ENCODE measurements at places on chromosomes 1 and 21.
A peak's percentile ranks its signal among the peaks of the same experiment; 100 is the strongest.

- no peak for DNase-seq
Measured at GRCh38 chr1:177568622-177569021, 397.9 kb downstream of the BRINP2 start.

DNA sequence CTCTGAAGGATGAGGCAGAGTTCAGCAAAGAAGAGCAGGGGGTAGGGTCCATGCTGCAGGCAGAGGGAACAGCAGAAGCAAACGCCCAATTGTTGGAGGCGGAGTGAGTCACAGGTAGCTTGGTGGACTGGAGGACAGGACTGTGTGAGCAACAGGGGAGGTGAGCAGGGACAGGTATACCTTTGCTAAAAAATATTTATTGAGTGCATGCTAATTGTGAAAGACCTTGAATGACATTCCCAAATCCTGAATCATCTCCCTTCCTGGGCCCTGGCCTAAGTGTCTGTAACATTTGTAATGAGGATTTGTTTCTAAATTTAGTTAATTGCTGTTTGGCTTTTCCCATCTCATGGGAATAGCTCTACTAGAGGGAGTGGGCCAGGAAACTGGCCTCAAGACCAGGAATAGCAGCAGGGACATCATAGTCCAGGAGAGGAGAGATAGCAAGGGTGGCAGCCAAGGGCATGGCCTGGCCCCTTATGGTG is 123.7 kb downstream of the FOXD2 start:
- no peak for DNase-seq

- no peak for DNase-seq
Measured at GRCh38 chr1:63042278-63042677, 258.3 kb downstream of the ATG4C start.

- DNase-seq: no peak
Measured at GRCh38 chr1:21257431-21258135, 32.7 kb downstream of the ECE1 start.

GRCh38 chr1:31159869-31160611 is 79.6 kb downstream of the NKAIN1 start:
- no peak for DNase-seq

DNA sequence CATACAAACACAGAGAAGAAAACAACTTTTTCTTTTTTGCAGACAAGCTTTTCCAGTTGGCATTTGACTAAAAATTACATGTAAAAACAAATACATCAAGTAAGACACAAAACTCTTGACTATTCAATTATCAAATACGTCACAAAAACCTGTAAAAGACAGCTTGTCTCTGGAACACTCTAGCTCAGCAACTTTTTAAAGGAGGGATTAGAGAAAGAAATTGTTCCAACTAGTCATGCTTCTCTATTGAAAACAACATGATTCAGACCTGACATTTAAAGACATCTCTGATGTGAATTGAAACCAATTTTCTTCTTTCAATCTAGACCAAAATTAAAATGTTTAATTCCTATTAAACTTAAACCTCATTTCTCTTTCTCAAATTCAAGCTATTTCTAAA is 30.3 kb downstream of the SMYD3 start:
- no peak for DNase-seq

DNA sequence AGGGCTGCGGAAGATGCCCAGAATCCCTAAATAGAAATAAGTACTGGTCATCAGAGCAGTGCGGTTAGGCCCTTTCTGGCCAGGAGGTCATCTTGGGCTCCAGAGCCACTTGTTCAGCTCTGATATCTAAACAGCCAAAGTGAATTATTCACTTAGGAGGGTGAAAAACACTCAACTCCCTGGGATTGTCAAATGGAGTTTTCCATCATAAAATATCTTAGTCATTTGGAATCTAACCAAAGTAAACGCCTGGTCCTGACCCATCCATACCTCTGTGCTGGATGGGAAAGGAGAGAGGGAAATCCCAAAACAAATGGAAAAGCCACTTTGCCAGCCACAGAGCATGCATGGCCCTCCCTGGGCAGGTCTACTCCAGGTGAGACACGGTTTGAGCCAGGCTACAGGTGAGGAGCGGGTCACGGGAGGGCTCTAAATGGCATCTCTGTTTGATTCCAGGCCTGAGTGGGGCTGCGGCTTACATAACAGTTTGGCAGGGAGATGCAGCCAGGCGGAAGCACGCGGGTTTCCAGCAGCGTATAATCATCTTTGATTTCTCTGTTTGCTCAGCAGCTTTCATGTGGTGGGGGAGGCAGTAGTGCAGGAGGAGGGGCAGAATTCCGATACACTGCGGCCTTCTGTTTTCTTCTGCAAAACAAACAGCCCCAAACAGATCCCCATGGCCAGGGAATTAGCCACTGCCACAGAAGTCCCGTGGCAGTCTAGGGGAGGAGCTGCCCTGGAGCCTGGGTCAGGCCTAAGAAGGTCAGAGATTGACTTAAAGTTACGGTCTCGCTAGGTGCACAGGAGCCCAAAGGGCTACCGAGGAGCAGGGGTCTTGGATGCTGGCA is 59.1 kb upstream of the ZNF648 start:
- no peak for DNase-seq

GRCh38 chr1:28887419-28887834 is 26.9 kb upstream of the EPB41 start:
- DNase-seq: peak; percentile 47

DNA sequence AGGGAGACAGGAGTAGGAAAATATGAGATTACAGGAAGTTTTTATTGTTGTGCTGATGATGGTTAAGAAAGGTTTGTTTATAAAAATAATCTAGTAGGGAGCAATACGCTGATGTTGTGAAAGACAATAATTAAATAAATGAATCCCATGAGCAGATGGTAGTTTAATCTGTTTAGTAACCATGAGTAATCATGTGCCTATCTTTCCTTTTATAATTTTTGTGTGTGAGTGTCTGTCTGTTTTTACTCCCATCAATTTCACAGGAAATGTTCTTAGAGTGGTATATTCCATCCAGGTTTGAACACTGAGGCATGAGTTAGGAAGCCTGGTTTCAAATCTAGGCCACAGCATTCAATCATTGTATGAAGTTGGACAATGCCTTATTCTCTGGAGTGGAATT is 180.5 kb downstream of the OLFM3 start:
- no peak for DNase-seq

DNA sequence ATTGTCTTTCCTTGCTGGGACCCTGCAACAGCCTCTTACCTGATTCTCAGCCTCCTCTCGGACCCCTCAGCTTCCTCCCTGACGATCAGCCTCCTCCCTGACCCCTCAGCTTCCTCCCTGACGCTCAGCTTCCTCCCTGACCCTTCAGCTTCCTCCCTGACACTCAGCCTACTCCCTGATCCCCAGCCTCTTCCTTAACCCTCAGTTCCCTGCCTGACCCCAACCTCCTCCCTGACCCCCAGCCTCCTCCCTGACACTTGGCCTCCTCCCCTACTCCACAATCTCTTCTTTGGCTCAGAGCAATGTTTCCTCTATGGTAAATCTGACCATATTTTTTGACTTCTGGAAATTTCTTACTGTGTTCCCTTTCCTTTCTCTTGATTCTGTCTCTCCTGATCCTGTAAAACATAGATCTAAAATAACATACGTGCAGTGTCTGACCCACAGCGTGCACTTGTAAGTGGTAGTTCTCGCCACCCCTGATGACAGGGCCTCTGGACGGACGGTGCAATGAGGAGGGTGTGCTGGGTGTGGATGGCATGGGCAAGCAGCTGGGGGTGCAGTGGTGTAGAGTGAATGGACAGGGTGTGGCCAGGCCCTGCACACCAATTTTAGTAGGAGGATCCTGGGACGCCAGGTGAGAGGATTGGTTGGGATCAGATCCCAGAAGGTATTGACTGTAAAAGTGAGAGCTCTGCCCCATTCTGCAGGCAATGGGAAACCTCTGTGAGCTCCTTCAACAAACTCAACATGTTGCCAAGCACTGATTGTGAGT is 264.1 kb downstream of the FOXD2 start:
- DNase-seq: no peak

DNA sequence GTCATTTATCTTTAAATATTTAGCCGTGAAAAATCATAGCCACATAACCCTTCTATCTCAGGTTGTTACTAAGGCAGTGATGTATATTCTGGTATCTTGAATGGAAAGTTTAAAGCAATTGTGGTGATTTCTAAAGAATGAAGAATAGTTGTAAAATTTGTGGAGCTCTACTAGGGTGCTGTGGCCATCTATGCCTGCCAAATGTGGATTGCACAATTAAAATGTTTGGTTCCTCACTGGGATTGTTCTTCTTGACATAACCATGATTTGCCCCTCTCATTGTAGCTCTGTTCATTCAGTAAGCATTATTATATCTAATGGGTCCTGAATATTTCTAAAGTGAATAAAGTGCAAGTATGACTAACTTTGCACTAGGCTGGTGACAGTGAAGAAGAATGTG is 50.1 kb downstream of the AK4 start:
- DNase-seq: no peak

DNA sequence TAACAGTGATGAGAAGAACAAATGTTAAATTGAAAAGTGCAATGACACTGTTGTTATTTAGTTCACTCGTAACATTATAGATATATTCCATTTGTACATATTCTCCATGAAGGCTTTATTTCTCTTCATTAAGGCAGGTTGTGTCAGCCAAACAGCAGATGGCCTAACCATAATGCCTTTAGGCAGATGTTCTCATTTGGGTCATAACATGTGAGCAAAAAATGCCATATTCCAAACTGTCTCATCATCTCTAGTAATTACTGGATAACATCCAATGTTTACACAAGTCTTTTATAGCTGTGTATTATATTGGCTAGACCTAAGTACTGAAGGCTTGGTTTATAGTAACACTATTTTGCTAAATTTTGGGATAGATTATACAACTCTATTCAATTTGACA is 87.2 kb upstream of the CHODL start:
- no peak for DNase-seq

- no peak for DNase-seq
Measured at GRCh38 chr1:206895837-206896242, 1.4 kb upstream of the IL24 start.

DNA sequence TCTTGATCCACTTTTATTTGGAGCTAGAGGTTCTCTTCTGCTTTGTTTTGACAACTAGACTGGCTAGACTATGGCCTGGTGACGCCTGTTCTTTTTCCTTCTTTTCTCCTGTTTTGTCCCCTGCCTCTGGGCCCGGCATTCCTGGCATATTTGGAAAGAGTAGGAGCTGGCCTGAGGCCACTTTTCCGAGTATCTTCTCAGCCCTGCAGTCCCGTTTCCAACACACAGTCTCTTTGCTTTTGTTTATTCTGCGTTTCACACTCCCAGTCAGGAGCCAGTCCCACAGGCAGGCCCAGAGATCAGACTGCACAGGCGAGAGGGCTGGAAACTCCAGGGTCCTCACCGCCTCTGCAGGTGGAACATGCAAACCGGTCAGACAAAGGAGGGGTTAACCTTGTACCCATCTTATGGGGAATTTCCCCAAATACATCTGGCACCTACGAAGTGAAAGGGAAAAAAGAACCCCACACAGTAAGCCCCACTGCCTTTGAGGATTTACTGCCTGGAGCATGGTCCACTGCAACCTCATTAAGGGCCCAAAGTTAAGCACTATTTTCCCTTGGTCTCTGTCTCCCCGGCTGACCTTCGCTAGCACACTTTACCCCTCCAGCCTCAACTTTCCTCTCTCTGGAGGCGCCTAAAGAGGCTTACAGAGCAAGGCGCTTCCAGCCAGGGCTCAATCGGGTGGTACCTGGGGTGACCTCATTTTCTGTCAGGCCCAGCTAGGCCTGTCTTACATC is 141.1 kb downstream of the TOMM20 start:
- DNase-seq: peak; percentile 32

DNA sequence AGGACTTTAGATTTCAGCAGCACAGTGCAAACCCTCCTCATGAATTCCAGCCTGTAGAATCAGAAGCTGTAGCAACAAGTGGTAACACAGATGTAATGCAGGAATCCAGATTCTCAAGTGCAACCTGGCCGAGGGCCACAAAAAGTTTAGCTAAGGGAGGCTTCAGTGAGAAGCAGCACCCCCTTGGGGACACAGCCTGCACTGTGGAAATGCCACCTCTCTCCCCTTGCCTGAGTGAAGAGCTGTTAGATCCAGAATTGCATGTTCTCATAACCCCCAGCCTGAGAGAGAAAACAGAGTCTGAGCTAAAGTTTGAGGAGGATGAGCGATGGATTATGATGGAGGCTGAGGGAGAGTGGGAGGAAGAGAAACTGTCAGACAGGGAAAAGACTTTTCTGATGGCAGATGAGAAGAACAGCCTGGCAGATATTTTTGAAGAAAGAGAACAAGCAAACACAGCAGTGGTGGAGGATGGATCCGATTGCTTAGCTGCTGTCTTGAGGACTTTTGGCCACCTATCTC is 80.5 kb upstream of the BMP8A start:
- peak; percentile 65 for DNase-seq

- no peak for DNase-seq
Measured at GRCh38 chr1:225835856-225836255, 25.9 kb downstream of the EPHX1 start.

- no peak for DNase-seq
Measured at GRCh38 chr1:209866201-209866600, 38.4 kb downstream of the UTP25 start.

GRCh38 chr1:165549973-165550372 is 6.2 kb downstream of the LRRC52 start:
- DNase-seq: no peak

DNA sequence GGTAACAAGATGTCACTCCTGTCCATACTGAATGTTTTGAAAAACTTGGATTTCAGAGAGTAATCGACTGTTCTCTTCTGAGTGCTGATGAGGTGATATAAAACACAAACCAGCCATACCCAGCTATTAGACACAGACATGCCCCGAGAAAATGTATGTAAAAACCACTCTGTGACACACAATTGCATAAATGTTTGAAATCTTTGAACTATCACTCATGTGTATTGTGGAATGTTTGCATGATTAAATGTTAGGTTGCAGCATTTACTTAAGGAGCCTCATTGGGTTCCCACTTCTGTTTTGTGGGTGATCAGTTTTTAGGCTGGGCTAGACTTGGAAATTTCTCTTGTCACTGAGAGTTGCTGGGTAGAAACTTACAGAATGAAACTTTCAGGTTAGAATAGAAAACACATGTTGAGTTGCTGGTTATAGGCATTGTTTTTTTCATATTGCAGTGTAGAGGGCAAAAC is 270.4 kb upstream of the B3GALT2 start:
- DNase-seq: no peak

DNA sequence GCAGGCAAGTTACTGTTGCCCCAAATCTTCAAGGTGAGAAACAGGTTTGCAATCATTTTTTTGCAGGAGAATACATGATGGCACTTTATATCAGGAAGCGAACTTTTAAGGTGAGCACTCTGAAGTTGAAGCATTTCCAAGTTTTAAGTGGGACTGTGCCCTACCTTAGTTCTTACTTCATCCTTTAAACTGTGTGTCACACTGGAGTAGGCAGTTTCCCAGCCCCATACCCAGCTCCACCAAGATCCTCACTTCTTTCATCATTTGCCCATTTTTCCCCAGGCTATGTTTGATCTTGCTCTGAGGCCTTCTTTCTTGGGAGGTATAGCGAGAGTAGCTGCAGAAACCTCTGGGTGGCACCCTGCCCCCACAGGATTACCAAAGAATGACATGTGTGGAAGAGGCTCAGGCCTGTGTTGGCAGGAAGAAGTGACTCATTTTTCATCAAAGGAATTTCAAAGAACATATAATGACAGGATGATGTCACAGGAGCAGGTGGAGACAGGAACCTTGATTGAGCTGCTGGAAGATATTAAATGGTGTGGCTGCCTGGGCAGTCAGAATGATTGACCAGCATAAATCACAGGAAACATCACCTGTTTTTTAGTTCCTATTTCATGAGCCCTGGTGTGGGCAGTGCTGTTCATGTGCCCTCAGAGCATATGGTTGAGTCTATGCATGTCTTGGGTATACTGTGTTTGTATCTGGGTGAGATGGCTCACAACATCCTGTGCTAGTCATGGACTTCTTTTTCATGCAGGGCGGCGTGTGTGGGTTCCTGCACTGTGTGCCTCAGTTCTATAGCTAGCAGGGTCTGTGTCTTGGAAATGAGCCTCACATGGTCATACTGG is 20.8 kb upstream of the MACF1 start:
- DNase-seq: peak; percentile 86

All from stimulated activated CD4-positive, alpha-beta T cell treated with anti-CD3 and anti-CD28 coated beads, Interleukin-4, amount 100 ng/mL, for 24 hours (primary cell).